Retinal pigment epithelial cell (primary cell): ENCODE measurements at places on chromosomes 6 and 20.

DNA sequence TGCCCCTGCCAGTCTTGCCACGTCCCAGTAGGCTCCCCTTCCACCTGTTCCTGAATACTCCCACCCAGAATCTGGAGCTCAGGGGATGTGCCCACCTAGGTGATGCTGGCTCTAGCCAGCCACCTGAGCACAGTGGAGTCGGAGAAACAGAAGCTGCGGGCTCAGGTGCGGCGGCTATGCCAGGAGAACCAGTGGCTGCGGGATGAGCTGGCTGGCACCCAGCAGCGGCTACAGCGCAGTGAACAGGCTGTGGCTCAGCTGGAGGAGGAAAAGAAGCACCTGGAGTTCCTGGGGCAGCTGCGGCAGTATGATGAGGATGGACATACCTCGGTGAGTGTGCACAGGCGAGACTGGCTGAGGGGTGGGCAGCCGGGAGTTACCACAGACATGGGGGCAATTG, 3.4 kb downstream of the KLC4 start:
- DNase-seq: no peak

DNA sequence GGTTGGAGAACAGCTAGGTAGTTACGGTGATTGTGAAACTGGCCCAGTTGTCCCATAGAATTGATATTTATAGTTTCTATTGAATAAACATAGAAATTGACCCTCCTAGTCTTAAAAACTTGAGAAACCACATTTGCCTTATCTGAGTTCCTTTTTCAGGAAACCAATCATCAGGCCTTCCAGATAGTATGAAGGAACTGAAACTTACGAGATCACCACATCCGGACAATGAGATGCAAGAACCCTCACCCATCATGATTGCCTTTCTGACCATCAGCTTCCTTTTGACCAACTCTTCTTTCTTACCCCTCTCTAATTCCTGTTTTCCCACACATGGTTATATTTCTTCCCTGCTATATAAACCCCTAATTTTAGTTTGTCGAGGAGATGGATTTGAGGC, 21.8 kb downstream of the SLC35F1 start:
- no peak for DNase-seq

DNA sequence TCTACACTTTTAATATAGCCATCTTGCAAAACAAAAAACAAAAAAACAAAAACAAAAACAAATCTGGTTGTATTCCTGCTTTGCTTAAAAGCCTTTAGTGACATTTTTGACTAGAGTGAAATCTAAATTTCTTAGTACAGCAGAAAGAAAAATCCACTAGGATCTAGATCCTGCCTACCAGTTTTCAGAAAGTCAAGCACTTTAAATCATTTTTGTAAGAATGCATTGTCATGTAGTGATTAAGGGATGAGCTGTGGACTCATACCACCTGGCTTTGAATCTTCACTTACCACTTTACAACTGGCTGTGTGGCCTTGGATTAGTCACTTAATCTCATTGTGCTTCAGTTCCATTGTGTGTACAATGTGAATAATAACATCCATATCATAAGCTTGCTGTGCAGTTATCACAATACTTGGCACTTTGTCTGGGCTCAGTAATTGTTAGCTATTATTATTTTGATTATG, 4.0 kb downstream of the MKKS start:
- DNase-seq: no peak

DNA sequence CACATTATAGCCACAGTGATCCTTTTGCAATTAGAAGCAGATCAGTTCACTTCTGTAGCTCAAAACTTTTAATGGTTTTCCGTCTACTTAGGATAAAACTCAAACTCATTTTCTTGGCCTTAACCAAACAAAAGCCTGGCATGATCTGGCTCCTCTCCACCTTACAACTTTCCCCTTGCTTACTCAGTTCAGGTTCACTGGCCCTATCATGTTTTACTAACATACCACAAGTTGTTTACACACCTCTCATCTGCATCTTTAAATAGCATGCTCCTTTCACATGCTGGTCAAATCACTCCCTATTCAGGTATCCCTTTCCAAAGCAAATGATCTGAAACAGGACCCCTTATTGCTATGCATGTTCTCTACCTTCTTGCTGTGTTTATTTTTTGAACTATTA, 191.4 kb upstream of the FAM83B start:
- DNase-seq: no peak

- DNase-seq: no peak
These were observed 54.9 kb downstream of the RSPO3 start for GRCh38 chr6:127173156-127173940.

- DNase-seq: no peak
These were observed 142.5 kb downstream of the KLHL32 start for GRCh38 chr6:97067045-97067444.

DNA sequence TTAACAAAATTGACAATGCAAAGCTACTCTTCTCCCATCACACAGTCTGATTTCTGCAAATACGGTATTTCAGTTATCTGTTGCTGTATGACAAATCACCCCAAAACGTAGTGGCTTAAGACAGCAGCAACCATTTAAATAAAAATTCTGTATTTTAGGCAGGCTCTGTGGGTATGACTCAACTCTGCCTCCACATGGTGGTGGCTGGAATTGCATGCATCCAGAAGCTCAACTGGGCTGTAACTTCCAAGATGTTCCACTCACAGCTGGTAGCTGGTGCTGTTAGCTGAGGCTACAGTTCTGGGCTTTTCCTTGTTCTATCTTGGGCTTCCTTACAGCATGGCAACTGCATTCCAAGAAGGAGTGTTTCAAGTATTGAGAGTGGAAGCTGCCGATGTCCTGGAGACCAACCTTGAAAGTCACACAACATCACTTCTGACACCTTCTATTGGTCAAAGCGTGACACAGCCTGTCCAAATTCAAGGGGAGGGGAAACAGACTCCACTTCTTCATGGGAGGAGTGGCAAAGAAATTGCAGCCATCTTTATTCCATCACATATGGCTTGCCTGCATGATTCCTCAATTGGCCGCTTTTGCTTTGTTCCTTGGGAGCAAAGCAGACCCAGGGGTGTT, 39.7 kb upstream of the TULP1 start:
- no peak for DNase-seq
